ENCODE measurements at places on chromosomes 13 and 19.

DNA sequence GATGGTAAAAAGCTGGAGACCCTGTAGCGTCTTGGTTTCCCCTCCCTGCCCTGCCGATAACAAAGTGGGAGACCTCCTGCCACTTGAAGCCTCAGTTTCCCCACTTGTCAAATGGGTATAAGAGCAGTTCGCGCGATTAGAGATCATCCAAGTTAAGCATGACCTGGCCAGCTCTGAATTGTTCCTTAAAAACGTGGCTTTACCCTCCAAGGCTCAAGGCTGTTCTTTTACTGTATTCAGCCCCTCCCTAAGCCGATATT lies 421 bp downstream of the TNPO2 start:
- no peak for DNase-seq

DNA sequence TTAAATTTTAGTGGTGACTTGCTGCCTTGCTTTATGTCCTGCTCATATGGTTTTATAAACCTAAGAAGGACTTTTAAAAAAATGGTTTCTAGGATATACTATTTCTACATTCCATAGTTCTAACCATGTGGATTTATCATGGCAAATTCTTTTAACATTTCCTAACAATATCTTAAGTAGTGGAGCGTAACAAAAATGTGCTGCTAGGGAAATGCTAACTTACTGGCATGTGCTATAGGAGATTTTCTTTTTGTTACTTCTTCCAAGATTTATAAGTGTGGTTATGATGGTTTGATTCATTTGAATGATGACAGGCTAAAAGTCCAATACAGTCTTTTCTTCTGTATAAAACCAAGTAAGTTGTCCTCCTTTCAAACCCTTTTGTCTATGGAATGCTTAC lies 713.7 kb downstream of the SLITRK1 start:
- DNase-seq, result no peak

- DNase-seq, result no peak
These were observed 203.0 kb downstream of the DIAPH3 start for GRCh38 chr13:59960683-59961082.

- no peak for DNase-seq
These were observed 19.3 kb upstream of the RAB20 start for GRCh38 chr13:110580800-110581199.
